ENCODE measurements at places on chromosomes 7 and 10. TPM values are rescaled to one million over a fixed set of nuclear protein-coding genes. Genes with fewer than 3 reads are reported as not detected.

Gene NXPH1
- total RNA-seq, result 0.10 TPM

Gene PLXDC2
- total RNA-seq, result 63.2 TPM

Gene EBLN1
- not detected for total RNA-seq

Gene ABCC2
- total RNA-seq, result 2.1 TPM

Gene FFAR4
- total RNA-seq, result 1.6 TPM

Gene HOXA1
- total RNA-seq, result 0.59 TPM

Gene EBF3
- 19.5 TPM for total RNA-seq

Gene DAGLB
- total RNA-seq, result 12.6 TPM

Gene ZNF487
- 8.0 TPM for total RNA-seq

Gene NODAL
- total RNA-seq, result not detected

Gene OR2A1
- total RNA-seq, result 0.20 TPM

Gene BTBD16
- total RNA-seq, result 1.3 TPM

Gene LEP
- total RNA-seq, result 0.59 TPM

Gene ALOX5
- 9.4 TPM for total RNA-seq

Gene UNC5B
- total RNA-seq, result 11.2 TPM

Gene MYL10
- 3.2 TPM for total RNA-seq

Gene PTPRN2
- 0.99 TPM for total RNA-seq

Gene SCART1
- 2.5 TPM for total RNA-seq

Gene ADRB1
- 0.79 TPM for total RNA-seq

Gene AS3MT
- total RNA-seq, result 8.9 TPM

Gene CCDC172
- total RNA-seq, result not detected

Gene GPR26
- total RNA-seq, result not detected

Gene FAM25G
- total RNA-seq, result 1.8 TPM

Gene FBXO24
- total RNA-seq, result 0.20 TPM

Gene AGBL3
- total RNA-seq, result 2.0 TPM

Gene AMZ1
- total RNA-seq, result 0.30 TPM

Gene ADGRA1
- 0.10 TPM for total RNA-seq

Gene CLRN3
- 0.39 TPM for total RNA-seq

Gene MTERF1
- 8.9 TPM for total RNA-seq

Gene PDZD8
- total RNA-seq, result 20.9 TPM

Gene C1GALT1
- total RNA-seq, result 16.8 TPM

Gene HOXA3
- total RNA-seq, result 4.9 TPM

Gene GALNT17
- 6.3 TPM for total RNA-seq

Gene UBTD1
- 5.6 TPM for total RNA-seq

Gene ADRA2A
- 2.0 TPM for total RNA-seq

Gene TMEM176A
- 8.8 TPM for total RNA-seq

Gene SFTPD
- not detected for total RNA-seq

Gene CLDN4
- 75.4 TPM for total RNA-seq

Gene TAX1BP1
- 89.4 TPM for total RNA-seq

Gene C7orf33
- not detected for total RNA-seq

Gene BAMBI
- 8.0 TPM for total RNA-seq

Measured in skin of body (tissue), 3 donors.